ENCODE measurements at places on chromosomes 3 and 15.
A peak's percentile ranks its signal among the peaks of the same experiment; 100 is the strongest.

- no peak for DNase-seq
Measured at GRCh38 chr15:70507772-70508371, 255.5 kb downstream of the UACA start.

DNA sequence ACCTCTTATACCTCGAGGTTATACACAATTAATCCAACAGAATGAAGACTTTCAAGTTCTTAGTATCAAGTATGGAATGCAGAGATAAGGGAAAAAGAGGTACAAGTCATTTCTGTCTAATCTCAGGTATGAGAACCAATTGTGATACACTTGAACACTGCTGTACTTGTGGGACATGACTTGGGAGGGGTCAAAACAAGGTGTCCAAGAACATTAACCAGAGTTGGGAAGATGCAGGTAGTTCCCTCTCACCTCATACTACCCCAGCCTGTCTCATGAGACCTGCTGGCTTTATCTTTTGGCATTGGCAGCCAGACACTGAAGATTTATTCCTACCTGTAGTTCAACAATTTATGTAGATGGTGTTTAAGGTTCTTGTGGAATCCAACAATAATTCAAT lies 209.7 kb downstream of the NR1D2 start:
- DNase-seq = no peak

- DNase-seq = peak; percentile 71
Measured at GRCh38 chr3:32502118-32502945, at the start of gene CMTM6. Gene CMTM6 (minus strand): TSS chr3:32502852. CDS start chr3:32502745, 107 bp downstream.

- no peak for DNase-seq
Measured at GRCh38 chr3:3134750-3135448, 8.2 kb downstream of the TRNT1 start.

- no peak for DNase-seq
Measured at GRCh38 chr3:175977968-175978752, 1119.0 kb downstream of the NAALADL2 start.

DNA sequence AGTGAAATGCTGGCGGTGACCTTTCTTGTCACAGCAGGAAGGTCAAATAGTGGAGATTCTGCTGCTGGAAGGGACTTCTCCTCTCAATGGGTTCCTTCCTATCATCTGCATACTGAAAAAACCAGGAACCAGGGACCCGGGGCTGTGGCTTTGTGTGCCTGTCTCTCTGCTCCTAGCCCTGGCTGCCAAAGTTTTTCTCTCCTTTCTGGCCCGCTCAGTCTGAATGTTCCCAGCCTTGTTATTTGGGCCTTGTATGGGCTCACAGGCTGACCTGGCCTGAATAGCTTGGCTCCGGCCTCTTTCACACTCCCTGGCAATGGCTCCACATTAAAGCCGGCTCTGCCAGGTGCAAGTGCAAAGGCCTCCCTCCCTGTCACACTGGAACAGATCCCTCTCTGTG lies 94.7 kb downstream of the LRIG1 start:
- DNase-seq = no peak

DNA sequence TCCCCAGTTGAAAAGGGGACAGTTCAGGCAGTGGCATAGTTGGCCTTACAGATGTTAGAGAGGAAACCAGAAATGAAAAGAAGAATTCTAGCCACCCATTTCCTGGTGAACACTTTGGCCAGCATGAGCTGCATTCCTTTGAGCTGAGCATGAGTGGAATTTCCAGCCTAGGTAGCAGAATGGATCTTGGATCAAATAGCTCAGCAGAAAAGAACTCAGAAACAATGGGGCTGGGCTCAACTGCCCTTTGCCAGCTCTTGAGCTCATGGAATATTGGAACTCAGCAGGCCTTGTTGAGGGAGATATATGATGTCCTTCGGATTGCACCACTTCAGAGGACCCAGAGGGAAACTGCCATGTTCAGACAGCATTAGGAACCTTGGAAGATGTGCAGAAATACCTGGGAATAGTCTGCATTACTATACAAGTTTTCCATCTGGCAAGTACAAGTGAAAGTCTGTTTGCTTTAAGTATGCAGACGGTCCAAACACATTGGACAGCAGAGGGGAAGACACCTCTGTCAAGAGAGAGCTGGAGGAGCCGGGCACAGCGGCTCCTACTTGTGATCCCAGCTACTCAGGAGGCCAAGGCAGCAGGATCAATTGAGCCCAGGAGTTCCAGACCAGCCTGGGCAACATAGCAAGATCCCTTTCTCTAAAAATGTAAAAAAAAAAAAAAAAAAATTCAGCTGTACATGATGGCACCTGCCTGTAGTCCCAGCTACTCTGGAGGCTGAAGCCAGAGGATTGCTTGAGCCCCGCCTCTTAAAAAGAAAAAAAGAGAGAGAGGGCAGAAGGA lies 3.1 kb upstream of the CDV3 start:
- DNase-seq = no peak

DNA sequence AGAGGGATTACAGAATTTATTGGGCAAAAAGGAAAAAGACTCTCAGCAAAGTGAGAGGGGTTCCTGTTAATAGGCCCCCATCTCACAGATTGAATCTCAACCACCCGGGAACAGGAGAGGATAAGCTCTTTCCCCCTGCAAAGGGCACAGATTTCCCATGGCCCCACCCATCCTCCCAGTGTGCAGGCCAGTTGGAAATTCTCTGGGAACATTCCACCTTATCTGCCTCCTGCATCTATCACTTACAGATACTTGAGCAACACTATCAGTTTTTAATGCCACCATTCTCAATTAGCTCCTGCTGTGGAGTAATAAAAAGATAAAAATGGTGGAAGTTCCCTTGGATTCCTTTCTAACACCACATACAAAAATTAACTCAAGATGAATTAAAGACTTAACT lies 350.0 kb upstream of the BCHE start:
- no peak for DNase-seq

DNA sequence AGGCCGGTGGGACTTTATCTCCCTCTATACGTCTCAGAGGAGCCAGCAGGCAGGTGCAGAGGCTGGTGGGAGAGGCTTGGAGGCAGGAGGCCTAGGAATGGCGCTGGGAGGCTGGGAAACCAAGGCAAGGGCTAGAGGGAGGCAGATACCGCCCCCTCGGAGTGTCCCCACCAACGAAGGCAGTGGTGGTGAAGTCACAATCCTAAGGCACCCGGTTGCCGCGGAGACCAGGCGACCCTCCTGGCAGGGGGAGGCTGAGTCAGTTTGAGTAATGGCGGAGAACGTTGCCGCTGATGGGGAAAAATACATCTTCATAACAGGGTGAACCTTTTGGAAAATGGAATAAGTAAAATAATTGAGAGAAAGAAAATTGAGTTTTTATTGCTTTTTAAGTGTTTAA lies 29.9 kb upstream of the CACNA2D2 start:
- DNase-seq = no peak

- peak; percentile 86 for DNase-seq
Measured at GRCh38 chr3:83934192-83935021, 1024.4 kb upstream of the CADM2 start.

GRCh38 chr3:125278155-125278554 lies 65.6 kb upstream of the SLC12A8 start:
- DNase-seq = no peak

DNA sequence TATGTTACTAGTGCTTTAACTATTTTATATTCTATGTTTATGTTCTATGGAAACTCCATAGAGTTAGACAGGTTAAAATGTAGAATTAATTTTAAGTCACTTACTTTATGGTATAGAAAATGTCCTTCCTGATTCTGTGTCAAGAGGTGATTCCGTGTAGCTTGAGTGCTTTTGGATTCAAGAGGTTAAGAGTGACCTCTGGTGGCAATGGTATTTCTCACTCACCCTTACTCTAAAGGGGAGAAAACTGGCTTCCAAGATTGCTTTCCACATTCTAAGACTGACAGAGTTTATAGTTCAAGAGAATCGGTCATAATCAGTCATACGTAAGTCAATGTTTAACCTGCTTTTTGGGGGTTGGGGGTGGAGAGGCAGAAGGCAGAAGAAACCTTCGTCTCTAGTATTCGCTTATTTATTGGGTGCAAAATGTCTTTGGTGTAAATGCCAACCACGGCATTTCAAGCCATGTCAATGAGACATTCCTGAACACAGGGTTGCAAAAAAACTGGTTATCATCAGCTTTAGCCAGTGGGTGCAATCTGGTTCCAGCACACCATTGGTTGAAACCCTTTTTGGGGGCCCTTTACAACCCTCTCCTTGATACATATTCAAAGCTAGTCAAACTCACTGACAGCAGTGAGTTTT lies 92.0 kb upstream of the VGLL3 start:
- DNase-seq = peak; percentile 86

DNA sequence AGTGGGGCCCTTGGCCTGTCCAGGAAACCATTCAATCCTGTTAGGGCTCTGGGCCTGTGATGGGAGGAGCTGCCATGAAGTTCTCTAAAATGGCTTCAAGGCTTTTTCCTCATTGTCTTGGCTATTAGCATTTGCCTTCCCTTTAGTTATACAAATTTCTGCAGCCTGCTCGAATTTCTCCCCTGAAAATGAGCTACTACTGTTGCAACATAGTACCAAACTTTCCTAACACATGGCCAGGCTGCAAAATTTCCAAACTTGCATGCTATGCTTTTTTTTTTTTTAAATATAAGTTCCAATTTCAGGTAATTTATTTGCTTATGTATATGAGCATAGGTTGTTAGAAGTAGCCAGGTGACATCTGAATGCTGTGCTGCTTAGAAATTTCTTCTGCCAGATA lies 560.8 kb upstream of the TBL1XR1 start:
- no peak for DNase-seq

DNA sequence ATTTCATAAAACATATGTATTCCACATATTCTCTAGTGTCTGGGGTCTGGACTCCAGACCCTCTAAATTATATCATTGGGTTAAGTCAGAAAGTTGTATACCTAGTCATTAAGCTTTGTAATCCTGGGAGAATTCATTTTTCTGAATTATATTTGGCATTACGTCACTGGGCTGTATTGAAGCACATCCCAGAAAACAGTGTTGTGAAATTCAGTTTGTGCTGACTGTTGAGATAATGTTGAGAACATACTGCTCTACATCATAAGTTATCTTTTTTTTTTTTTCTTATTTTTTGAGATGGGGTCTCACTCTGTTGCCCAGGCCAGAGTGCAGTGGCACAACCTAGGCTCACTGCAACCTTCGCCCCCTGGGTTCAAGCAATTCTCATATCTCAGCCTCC lies 153.1 kb upstream of the STT3B start:
- DNase-seq = no peak

- DNase-seq = peak; percentile 45
Measured at GRCh38 chr15:85706779-85707518, 87.8 kb downstream of the KLHL25 start.

DNA sequence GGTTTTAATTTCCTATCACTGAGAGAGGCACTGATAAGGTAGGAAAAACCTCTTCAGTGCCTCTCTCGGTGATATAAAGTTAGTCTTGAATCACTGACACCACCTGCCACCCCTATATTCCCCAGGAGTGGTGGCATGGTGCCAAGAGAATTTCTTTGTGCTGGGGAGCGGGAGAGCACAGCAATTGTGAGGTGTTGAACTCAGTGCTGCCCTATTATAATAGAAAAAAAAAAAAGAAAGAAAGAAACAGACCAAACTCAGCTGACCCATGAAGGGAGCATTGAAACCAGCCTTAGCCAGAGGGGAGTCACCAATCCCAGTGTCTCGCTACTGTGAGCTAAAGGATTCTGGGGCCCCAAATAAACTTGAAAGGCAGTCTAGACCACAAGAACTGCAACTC lies 201.4 kb upstream of the STT3B start:
- no peak for DNase-seq

GRCh38 chr15:41782371-41783282 lies 8.3 kb downstream of the MAPKBP1 start:
- no peak for DNase-seq

DNA sequence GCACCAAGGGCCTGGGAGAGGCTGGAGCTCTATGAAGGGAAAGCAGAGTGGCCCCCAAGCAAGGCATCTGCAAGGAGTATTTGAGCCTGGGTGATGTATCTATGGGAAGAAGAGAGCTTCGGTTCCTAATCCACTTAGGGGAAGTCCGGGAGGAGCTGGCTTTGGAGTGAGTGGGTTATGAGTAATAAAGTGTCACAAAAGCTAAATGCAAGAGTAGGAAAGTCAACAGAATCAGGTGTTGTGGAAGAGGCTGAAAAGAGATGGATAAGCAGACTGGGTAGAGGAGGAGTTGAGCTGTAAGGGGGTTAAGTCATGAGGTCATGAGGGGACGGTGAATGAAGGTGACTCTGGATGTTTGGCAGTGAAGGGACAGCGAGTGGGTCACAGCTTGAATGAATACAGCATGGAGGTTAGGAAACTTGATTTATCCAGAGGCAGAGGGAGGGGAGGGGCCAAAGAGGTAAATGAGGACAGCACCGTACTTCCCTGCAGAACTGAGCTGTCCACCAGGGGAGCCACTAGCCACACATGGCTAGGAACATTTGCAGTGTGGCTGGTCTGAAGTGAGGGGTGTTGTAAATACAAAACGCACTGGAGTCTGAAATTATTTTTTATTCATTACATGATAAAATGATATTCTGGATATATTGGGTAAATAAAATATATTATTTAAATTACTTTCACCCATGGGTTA lies 83.3 kb downstream of the ADCY5 start:
- peak; percentile 19 for DNase-seq

GRCh38 chr15:100338971-100339444 lies 2.8 kb downstream of the ADAMTS17 start:
- DNase-seq = peak; percentile 93

DNA sequence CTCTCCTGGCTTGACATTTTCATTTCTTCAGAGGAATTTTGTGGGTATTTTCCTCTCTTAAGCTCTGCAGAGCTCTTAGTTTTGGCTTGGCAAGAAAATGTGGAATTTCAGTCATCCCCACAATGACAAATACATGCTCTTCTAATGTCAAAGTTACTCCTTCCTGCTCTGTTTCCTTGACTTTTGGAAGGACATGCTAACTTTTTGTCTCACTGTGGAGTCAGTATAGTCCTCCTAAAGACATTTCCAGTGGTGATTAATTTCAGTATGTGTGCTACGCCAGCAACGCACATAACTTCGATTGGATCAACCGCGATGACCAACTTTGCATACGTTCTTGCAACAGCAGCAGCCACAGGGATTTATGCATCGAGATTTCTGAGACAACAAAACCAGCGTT lies 13.3 kb downstream of the EBLN2 start:
- DNase-seq = no peak

GRCh38 chr15:90234096-90234988 lies at the start of gene GDPGP1:
Gene GDPGP1 (plus strand): TSS chr15:90234209. CDS start chr15:90240909, 6,700 bp downstream.
- peak; percentile 57 for DNase-seq

- peak; percentile 9 for DNase-seq
Measured at GRCh38 chr3:175349168-175349567, 490.0 kb downstream of the NAALADL2 start.

DNA sequence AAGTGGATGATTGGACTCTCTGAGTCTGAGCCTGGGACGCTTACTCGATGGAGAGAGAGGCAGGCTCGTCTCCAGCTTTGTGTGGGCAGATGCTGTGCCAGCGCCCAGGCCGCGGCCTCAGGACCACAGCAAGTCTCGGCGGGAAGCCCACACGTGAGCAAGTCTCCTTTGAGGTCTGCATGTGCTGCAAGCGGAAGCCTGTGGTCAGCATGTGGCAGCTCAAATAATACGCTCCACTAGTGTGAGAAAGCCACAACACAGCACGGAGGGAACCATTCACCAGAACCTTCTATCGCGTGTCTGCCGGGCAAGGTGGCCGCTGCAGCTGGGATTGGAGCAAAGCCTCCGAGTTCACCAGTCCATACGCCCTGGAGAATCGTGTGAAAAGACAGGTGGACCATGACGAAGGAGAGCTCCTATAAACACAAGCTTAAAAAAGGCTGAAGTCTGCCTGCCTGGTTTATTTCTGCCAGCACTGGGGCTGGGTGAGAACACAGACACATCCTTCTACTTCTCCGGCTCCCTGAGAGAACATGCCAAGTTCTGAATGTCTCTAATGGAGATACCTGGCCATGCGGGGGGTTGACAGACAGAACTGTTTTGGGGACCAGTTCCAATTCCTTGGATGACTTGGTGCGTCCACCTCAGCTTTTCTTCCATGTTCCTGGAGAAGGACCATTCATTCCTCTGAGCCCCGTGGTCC lies 82.0 kb upstream of the LRIG1 start:
- peak; percentile 54 for DNase-seq

Data from Kasumi-1 (cell line).